ENCODE measurements at places on chromosomes 12 and 14.
A peak's percentile ranks its signal among the peaks of the same experiment; 100 is the strongest.

DNA sequence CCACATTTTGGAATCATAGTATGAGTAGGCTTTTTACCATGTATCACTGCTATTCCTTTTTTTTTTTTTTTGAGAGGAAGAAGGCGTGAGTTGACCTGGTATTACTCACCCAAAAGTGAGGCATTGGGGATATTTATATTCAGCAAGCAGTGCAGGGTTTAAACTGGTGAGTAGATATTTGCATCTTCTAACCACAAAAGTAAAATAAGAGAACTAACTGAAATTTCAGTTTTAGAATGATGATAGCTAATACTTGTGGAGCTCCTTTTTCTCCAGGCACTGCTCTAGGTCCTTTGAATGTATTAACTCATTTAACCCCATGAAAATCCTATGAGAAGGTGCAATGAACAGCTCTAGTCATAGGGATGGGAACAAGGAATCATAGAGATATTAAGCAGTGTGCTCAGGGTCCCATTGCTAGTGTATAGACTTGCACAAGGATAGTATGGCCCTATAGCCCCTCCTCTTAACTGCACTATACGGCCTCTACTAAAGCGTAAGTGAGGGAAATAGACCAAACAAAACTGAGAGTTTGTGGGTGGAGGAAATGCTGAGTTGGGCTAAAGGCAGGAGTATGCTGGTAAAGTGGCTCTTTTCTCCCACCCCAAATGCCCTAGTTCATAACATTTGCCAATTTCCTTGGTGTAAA is 104.3 kb upstream of the MAX start:
- DNase-seq = peak; percentile 87

DNA sequence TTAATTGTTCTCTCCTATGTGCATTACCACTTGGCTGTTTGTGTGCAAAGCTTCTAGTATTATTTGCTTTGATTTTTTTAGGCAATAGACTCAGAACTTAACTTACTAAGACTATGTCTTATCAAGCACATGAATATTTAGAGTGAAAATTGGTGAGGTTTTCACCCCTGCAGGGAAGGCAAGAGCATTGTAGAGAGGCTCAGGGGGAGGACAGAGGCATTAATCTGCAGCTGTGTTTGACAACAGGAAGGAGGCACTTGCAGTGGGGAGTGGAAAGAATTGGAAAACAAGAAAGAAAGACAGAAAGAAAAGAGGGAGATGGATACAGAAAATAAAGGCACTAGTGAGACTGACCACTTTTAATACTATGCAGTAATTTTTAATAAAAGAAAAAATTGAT is 431.6 kb downstream of the PDZRN4 start:
- DNase-seq = no peak

- DNase-seq = no peak
Observed at GRCh38 chr14:72565917-72566316, 328.0 kb downstream of the DPF3 start.

- DNase-seq = no peak
Observed at GRCh38 chr12:85765453-85765869, 70.7 kb downstream of the RASSF9 start.

DNA sequence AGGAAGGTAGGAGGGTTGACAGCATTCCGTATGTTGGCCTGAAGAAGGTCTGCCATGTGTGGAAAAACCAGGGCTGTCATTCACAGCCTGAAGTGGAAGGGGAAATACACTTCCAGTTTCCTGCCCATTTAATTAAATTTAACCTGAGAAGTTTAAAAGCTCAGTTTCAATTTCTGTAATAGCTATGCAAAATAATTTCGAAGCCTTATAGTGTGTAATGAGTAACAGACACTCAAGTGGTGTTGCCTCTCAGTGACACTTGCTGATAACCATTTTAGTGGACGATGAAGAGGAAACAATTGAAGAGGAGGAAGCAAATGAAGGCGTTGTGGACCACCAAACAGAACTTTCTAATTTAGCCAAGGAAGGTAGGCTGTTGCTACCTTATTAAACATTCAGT is 44.8 kb downstream of the EP400 start:
- no peak for DNase-seq
